Activated gamma-delta T cell treated with anti-CD3 and anti-CD28 coated beads, Interleukin-2, amount 50 U/mL, for 16 hours (primary cell): ENCODE measurements at places on chromosomes 11 and 22.
A peak's percentile ranks its signal among the peaks of the same experiment; 100 is the strongest.

- DNase-seq, result no peak
These were observed 723 bp downstream of the CACNG2 start for GRCh38 chr22:36702842-36703215.

DNA sequence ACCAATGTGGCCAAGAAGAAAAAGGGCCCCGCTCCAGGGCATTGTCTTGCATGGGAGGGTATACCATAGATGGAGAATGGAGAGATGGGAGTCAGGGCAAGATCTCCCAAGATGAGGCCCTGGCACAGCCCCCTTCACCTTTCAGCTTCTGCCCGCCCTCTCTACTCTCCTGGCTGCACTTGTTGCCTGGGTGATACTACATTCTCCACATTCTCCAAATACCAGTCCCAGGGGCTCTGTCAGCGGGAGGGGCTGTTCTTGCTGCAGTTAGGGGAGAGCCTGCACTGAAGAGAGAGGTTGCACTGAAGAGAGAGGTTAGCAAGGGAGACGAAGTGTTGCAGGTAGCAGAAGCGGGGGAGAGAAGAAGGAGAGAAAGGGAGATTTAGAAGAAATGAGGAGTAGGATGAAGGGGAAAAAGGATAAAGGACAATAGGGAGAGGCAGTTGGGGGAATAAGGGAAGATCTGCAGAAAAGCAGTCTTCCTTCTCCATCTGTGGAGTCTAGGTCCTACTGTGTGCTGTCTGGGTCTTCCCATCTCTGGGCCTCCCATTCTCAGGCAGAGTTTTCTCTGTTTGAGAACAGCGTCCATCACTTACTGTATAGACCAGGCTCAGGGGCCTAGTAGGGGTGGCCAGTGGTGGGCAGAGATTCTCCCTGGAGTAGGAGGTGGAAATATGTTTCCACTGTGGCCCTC lies 8.0 kb downstream of the PHLDB1 start:
- DNase-seq, result no peak

GRCh38 chr11:70383664-70384565 lies 14.4 kb upstream of the CTTN start:
- no peak for DNase-seq

DNA sequence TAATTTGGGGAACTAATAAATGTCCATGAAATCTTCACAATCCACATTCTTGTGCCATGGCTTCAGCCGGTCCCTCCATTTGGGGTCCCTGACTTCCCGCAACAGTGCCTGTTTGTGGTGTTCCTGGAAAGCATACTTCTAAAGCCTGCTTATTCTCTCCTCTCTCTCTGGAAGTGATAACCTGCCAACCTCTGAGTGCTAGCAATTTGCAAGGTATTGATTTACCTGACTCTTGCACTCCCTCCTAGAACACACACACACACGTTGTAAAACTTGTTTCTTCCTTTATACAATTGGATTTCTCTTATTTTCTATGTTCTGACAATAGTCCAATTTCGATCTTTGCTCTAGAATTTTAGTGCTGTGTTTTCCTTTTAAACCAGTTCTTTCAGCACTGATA lies 58.5 kb downstream of the NXPE2 start:
- DNase-seq, result no peak

- no peak for DNase-seq
These were observed 1.6 kb upstream of the TRIM29 start for GRCh38 chr11:120139316-120140069.

DNA sequence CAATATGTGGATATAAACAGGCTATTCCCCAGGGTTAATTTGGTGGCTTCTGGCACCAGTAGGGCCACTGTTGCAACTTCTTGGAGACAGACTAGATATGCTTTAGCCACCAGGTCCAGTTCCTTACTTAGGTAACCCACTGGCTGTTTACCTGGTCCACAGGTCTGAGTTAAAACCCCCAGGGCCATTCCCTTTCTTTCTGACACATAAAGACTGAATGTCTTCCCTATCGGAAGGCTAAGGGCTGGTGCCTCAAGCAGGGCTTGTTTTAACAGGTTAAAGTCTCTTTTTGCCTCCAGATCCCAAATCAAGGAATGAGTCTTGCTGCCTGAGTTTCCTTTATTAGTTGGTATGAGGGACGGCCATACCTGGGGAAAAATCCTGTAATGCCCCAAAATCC lies 1052.7 kb upstream of the CNTN5 start:
- DNase-seq, result no peak

DNA sequence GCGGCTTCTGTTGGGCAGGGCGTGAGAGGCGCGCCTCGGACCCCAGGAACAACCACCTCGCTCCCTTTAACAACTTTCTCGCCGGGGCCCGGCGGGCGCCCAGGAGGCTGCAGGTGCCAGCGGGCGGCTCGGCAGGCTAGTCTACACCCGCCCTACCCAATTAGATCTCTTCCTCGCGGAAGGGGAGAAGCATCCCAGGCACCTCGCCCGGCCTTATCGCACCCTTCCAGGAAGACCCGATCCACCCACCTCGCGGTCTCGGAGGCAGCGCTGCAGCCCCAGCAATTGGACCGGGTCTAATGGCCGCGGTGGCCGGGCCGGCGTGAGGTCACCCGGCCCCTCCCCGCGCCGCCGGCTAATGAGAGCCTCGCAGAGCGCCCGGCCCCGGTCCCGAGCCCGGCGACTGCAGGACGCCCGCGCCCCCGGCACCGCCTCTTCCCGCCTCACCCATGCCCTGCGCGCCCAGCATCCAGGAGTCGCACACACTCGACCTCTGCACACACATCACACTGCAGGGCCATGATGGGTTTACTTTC lies at the start of gene PLAAT3:
Gene PLAAT3, minus strand, starts transcription at position 298 of the 536 bp plus-strand sequence. CDS start 419 bp downstream, outside the sequence.
- peak; percentile 6 for DNase-seq

DNA sequence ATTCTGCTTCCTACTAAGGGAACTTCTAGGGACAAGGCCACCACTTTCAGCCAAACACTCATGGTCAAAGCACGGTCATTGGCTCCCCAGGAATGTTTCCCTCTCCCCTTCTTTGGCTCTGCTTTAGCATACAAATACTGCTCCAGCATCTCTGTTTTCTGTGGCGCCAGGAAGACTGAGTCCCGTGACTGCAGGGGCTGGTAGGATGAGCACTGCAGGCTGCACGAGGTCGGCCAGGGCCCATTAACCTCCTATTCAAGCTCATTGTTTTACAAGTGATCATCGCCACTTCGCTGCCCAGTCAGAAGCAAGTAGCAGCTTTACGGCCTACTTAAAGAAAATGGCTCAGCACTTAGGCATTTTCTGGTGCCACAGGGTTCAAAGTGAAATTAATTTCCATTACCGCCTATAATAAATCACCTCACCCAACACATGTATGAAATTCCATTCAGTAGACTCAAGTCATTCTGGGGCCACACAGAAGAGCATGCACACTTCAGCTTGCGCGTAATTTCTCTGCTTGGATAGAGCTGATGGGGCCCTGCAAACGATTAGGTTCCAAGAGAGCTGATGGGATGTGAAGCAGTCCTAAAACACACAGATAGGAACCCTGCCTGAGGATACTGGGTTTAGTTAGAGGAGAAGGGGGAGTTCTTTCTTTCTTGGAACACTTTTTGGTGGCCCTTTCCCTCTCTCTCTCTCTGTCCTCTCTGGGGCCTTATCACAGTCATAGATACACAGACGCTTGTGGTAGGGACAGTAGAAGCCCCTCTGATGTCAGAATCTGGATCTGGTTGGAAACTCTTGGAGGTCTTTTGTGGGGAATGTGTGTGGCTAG lies 173.7 kb downstream of the KIF18A start:
- no peak for DNase-seq

DNA sequence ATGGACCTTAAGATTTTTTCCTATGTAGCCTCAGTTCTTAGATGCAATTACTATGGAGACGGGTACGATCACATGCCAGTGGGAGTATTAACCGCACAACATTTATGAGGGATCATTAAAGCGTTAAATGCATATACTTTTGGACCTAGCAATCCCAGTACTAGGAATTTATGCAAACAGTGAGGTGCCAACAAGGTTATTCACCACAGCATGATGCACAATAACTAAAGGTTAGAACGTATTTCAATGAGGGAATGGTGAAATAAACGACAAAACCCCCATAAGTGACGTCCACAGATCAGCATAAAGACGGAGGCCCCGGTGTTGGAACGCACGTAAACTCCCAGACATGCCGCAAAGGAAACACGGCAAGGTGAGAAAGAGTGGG lies 539 bp downstream of the SIRT3 start:
- peak; percentile 65 for DNase-seq

GRCh38 chr11:70242885-70243284 lies 27.6 kb upstream of the PPFIA1 start:
- DNase-seq, result no peak

DNA sequence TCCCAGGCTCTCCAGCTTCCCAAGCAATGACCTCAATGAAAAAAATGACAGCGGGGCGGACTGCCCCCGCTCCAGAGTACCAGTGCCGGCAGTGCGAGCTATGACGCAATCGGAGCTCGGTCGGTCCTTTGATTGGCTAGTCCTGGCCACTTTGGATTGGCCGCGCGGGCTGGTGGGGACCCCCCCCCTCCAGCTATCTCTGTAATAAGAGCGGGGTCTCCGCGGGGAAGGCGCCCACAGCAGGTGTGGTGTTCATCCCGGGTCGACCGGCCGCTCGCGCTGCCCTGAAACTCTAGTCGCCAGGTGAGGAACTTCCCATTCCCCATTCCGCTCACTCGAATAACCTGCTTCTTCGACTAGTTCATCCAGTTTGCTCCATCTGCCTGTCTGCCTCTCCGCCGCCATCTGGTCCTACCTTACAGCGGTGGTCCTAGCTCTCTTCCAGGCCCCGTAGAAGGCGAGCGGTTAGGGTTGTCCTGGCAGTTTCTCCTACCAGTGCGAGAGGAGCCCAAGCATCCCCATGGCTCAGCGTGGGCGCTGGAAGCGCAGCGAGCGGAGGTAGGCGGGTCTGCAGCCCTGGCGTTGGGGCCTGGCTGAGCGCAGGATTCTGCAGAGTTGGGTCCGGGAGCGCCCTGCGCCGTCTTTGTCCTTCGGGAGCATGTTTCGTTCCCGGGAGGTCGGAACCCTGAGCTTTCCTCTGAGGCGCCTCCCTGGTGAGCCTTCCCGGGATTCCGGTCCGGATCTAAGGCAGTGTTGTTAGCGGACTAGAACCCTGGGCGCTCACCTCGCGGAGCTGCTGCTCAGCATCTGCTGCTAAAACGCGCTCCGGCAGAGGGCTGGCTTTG lies at the start of gene CALCB:
Gene CALCB, plus strand, starts transcription at position 233 of the 845 bp plus-strand sequence. CDS start 1,126 bp downstream, outside the sequence.
- no peak for DNase-seq

DNA sequence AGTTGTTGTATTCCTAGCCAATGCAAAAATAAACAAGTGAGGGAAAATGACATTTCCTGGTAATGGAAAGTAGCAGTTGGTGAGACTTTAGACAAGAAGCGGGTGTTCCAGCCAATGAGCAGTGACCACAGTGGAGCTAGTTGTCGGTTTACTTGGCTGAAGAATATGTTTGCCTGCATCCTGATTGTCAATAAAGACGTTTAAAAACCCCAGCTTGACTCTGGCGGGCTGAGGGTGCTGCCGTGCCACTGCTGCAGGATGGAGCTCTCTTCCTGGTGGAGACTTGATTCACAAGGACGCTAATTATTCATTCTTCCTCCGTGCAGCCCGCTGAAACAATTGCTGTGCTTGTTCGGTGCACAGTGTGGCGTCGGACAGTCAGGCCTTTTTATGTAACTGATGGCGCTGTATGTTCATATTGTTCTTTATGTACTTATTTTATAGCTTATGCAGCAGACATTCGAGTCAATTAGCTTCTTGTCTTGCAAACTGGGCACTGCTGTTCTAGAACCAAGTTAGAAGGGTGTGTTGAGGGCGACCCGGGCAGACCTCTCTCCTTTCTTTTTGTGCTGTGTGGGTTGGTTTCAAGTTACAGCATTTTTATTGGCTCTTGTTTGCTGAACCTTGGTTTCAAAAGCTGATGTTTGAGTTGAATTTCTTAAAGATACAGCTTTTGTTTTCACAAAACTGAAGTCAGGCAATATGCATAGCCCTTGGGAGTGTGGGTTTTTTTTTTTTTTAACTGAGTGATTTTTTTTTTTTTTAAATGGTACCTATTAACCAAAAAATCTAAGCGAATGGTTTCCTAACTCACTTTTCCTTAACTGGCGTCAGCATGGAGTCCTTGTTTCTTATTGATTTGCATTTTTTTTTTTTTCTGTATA lies 153.9 kb downstream of the TEAD1 start:
- DNase-seq, result no peak

DNA sequence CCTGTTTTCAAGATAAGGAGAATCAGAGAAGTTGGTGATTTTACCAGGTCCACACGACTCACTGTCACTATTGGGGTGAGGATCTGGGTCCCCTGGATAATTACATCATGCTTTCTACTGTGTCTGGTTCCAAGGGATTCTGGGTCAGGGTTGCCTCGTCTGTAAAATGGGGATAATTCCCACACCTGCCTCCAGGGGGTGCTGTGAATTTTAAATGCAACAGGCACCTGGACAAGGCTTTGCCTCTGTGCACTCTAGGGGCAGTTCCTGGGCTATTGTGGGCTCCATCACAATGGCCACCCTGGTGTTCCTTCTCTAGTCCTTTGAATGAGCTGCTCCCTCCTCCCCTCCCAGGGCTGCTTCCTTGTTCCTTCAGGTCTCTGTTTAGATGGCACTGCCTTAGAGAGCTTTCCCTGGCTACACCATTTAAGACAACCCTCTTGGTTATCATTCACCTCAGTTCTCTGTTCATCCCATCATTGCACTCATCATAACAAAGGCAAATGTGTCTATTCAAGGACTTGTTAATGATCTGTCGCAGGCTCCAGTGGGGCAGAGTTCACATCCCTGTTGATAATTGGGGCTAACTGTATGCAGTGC lies 178.6 kb downstream of the MIAT start:
- peak; percentile 7 for DNase-seq

GRCh38 chr11:128726458-128727139 lies 32.7 kb downstream of the FLI1 start:
- no peak for DNase-seq

DNA sequence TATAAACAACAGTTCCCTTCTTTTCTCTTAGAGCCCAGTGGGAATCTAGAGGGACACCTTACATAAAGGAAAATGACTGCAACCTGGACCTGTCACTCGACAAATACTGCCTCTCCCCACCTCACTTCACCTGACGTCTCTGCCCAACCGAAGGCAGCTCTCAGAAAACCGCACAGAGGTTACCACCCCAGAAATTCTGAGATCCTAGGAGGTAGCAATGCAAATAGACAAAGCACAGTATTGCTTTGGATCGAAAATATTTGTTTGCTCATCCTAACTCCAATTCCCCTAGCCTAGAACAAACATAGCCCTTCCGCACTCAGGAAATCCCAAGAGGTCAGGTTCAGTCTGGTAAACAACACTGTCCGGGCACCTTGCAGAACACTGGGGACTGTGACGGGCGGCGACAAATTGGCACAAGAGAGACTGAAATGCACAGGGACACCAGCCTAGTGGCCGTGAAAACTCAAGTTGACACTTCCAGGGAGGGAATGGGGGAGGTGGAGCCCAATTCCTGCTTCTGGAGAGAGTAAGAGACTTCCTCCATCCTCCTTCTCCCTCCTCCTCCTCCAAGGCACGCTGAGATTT lies 420 bp upstream of the TRIM44 start:
- no peak for DNase-seq
